NCI-H1092 (cell line): ENCODE measurements at places on chromosomes 12 and 14.

DNA sequence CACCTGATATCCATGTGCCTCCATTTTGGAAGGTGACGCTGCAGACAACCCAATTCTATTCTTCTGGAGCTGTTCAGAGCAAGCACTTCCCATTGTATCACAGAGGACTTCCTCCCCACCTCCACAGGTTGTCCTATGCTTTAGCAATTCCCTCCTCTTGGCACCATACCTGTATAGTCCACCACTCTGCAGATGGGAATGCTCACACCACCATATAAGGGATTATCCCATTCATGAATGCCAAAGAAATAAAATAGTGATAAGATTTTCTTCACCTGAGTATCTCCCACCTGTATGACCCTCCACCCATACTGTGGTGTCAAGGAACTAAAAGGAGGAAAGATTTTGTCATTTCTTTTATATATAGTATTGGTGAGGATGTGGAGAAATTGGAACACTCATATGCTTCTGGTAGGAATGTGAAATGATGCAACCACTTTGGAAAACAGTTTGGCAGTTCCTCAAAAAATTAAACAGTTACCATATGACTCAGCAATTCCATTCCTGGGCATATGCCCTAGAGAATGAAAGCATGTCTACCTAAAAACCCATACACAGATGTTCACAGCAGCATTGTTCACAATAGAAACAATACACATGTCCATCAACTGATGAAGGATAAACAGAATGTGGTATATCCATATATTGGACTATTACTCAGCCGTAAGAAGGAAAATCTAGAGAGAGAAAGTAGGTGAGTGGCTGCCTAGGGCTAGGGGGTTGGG is 75.2 kb downstream of the FIGNL2 start:
- no peak for DNase-seq

GRCh38 chr12:116761499-116761898 is 23.4 kb downstream of the RNFT2 start:
- DNase-seq, result no peak

DNA sequence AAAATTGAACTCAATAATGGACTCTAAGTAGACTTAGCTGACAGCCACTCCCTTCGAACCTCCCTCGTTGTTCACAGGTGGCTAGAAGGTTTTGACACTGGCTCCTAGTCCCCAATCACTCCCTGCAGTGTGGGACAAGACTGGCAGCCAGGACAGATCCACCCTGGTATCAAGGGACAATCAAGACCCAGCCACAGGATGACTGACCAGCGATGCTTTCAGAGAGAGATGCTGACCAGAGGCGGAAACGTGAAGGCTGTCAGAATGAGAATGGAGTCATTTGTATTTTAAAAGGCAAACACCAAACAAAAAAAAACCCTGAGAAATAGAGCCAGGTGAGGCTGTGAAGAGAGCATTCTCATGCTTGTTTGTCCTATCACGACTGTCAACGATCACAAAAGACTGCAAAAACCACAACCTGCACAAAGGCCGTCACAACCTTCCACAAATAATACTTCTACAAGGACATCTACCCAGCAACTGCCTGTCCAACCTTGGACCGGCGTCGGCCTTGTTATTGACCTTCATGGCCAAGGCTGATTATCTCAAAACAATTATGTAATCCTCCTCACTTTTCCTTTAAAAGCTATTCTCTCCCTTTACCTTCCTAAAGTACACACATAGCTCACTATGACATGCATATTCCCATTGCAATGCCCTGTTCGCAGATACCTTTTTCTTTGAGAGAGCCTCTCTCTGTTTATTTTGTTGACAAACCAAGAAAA is 13.2 kb downstream of the EIF5 start:
- no peak for DNase-seq

DNA sequence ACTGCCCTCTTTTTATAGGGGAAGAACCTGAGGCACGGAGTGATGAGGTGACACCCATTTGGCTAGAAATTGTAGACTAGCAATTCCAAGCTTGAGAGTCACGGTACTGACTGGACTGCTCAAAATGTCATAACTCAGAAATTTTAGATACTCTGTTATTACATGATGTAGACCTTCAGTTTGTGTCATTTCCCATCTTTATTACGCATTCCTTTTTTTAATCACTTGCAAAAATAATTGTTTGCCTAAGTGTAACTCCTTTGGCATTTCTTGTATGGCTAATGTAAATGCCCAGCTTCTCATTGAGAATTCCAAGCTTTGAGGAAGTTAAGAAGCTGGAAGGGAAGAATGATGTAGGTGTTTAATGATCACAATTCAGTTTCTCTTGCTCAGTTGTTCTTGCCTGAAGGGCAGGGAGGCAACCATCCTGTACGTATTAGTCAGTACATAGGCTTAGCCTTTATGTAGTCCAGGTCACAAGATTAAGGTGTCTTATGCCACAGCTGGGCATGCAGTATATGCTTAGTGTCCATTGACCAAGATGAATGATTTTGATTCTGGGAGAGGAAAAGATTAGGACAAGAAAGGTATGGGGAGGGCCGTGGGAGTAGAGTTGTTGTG is 68.2 kb upstream of the EVL start:
- no peak for DNase-seq

DNA sequence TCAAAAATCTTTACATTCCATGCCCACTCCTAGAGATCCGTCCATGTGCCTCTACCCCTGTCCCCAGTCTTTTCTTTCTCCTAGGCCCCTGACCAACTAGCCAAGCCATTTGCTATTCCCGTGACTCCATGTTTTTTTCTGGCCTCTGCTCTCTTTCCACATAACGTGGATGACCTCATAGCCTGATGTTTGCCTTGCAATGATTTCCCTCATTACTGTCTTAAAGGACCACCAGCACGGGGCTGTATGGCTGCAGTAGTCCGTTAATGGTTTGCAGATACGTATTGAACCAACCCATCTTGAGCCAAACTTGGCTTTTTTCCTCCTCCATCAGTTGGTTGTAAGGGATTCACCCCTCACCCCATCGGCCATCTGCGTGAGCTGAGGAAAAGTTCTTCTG is 226.0 kb downstream of the PCNX1 start:
- no peak for DNase-seq

GRCh38 chr12:5071496-5071895 is 27.8 kb downstream of the KCNA5 start:
- no peak for DNase-seq

DNA sequence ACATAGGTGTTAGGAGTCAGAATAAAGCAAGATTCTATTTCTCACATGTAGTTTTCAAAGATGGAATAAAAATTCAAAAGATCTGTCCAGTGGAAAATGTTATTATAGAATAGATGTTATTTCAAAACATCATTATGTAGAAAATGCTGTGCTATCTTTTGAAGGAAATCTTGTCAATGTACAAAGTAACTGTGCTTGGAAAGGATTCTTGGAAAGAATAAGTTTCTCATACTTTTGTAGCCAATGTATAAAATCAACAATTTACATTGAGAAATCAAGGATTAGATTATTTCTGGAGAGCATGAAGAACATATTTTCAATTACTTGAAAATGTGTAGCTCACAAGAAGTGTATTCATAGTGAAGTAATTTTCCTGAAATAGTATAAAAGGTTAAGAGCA is 532.5 kb upstream of the MGAT4C start:
- no peak for DNase-seq

- DNase-seq, result no peak
Measured at GRCh38 chr12:123529686-123530085, 3.8 kb downstream of the RILPL1 start.

- no peak for DNase-seq
Measured at GRCh38 chr12:107349008-107349747, 255.8 kb upstream of the CRY1 start.

DNA sequence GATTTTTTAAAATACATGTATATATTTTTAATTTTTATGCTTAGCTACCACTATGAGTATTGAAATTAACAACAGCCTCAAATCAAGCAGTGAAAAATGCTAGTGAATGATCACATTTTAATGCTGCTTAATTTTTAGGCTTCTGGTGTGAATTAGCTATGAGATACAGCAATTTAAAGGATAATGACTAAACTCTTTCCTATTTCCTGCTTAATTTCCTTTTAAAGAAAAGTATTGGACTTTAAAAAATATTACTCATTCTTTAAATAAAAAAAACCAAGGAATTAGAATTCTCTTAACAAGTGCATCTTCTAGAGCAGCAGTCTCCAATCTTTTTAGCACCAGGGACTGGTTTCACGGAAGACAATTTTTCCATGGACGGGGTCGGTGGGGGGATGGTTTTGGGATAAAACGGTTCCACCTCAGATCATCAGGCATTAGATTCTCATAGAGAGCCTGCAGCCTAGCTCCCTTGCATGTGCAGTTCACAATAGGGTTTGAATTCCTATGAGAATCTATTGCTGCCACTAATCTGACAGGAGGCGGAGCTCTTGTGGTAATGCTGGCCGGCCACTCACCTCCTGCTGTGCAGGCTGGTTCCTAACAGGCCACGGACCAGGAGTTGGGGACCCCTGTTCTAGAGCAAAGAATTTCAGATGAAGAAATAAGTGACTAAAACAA is 18.6 kb upstream of the NTN4 start:
- no peak for DNase-seq

- no peak for DNase-seq
Measured at GRCh38 chr14:97644365-97644764, 847.2 kb downstream of the VRK1 start.

DNA sequence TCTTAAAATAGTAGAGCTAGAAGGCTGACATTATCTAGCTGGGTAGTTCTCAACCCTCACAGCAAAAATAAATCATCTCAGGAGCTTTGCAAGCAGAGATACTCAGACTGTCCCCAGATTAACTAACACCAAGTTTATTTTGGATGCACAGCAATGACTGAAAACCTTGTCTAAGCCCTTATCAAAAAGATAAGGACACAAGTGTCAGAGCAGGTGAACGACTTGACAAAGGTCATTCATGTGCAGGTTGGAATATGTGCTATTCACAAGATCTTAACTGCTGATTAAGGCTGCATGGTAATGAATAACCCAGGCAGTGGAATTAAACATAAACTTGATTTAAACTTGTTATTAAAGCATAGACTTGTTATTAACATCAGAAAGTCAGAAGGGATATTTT is 246.6 kb downstream of the BTG1 start:
- no peak for DNase-seq

GRCh38 chr14:73491256-73492042 is 716 bp downstream of the RIOX1 start:
- DNase-seq, result peak; percentile 30
